ENCODE measurements at places on chromosomes 5 and 9.

GRCh38 chr5:66302344-66302743, 158.2 kb downstream of the SREK1 start:
- DNase-seq = no peak

DNA sequence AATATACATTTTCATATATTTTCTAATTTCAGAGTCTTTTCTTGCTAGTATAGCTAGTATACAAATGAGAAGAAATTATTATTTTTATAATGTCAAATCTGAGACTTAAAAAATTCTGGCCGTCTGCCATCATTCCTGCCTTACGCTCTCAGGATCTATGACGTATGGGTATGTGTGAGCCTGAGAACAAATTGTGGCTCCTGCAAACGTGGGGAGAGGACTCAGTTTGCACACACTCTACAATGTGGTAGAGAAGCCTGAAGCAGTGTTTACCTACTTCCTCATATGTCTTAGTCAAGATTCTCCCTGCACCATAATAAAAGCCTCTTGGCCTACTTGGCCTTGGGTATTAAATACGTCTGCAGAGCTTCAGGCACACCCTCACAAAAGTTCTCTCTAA, 825.4 kb downstream of the SEMA5A start:
- peak; percentile 45 for DNase-seq

GRCh38 chr9:70117835-70118319, 74.2 kb downstream of the MAMDC2 start:
- DNase-seq = peak; percentile 70

DNA sequence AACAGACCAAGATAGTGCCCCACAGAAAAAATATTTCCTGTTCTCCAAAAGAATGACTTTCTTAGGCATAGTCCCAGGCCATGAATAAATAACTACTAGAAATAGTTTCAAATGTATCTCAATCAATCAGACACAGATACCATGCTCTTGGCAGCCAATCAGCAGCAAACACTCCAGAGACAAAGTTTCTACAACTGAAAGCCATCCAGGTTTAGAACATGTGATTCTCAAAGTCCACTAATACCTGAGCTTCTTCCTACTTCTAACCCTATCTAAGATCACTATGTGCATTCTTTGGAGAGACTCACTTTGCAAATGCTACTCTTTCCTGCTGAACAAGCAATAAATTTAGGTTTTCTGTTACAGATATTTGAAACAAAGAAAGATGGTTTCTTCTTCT, 425.8 kb upstream of the GRIN3A start:
- DNase-seq = no peak

DNA sequence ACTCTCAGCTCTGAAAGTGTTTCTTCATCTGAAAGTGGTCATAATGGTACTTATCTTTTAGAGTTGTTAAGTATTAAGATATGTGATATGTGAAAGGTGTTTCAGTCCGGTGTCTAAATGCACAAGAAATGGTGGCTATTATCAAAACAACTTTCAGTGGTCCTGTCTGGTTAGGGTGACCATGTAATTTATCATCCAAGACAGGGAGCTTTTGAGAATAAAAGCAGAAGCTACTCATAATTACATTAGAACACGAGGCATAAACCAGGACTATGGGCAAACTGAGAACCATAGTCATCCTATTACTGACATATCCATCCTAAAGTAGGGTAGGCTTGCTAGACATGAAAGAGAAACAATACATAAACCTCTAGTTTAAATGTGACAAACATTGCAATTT, 418.1 kb upstream of the SEMA6A start:
- DNase-seq = no peak

GRCh38 chr9:127021664-127022363, 100.6 kb downstream of the ANGPTL2 start:
- DNase-seq = peak; percentile 64

DNA sequence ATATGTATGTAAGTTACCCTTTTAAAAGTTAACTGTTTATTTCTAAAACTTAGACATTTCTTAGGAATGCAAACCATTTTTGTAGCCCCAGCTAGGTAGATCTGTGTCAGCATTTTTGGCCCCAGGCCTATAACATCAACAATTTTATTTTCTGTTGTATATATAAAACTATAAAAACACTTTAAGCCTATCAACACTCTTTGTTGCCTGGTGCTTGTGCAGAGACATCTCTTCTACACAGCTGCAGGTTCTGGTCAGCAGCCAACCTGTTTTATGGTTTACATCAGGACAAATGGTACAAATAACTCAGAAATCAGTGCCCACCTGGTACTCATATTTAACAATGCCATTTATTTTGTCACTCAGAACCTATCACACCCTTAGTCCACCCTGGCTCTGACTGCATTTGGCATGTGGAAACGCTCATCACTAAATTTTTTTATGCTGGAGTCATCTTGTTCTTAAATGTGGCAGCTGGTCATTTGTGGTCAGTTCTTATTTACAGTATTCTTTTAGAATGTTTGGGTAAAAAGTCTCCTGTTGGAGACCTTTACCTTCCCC, 173.4 kb downstream of the DNAH5 start:
- no peak for DNase-seq

Data from amniotic epithelial cell (primary cell).